ENCODE measurements at places on chromosomes 7 and 10. TPM values are rescaled to one million over a fixed set of nuclear protein-coding genes. Genes with fewer than 3 reads are reported as not detected.

KCNIP2 gene
- 5.7 TPM for total RNA-seq

GRCh38 chr7:101680406-101681145, 51.5 kb upstream of the MYL10 start:
- DNase-seq: no peak

- no peak for DNase-seq
Measured at GRCh38 chr7:159231017-159231416, 86.3 kb upstream of the VIPR2 start.

- no peak for DNase-seq
Measured at GRCh38 chr10:24853661-24854060, 98.7 kb downstream of the PRTFDC1 start.

DNA sequence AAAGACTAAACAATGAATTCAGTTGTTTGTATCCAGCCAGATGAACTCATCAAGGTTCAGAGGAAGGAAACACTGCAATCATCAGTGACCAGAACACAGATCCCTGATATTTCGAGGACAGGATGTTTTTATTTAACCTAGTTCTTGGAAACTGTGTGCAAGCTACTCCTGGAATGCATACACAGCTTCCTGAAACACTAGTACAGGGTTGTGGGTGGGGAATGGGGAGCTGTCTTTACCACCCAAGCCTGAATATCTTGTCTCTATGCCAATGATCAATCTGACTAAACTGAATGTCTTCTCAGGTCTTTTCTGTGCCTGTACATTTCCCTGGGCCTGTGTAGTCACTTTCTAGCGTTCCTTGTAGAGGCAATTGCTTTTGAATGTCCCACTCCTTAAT, 374.6 kb downstream of the CALN1 start:
- DNase-seq: no peak

DNA sequence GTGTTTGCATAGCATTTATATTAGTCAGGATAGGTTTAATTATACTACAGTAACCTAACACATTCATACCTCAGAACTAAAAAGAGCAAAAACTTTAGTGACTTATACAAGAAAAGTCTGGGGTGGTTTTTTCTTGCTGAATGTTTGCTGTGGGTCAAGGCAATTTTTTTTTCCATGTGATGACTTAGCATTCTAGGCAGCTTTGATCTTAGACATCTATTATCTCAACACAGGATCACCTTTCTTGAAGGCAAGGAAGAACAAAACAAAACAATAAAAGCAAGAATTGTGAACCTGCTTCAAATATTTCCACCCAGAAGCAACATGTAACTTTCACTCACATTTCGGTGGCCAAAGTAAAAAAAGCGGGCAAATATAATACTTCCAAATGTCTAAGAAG, 20.7 kb upstream of the CBLL1 start:
- no peak for DNase-seq

GRCh38 chr10:69769395-69769992, 32.2 kb upstream of the COL13A1 start:
- DNase-seq: peak; percentile 59

GRCh38 chr7:152869041-152869676, 109.6 kb downstream of the ACTR3B start:
- DNase-seq: no peak
